ENCODE measurements at places on chromosomes 3 and 15.

DNA sequence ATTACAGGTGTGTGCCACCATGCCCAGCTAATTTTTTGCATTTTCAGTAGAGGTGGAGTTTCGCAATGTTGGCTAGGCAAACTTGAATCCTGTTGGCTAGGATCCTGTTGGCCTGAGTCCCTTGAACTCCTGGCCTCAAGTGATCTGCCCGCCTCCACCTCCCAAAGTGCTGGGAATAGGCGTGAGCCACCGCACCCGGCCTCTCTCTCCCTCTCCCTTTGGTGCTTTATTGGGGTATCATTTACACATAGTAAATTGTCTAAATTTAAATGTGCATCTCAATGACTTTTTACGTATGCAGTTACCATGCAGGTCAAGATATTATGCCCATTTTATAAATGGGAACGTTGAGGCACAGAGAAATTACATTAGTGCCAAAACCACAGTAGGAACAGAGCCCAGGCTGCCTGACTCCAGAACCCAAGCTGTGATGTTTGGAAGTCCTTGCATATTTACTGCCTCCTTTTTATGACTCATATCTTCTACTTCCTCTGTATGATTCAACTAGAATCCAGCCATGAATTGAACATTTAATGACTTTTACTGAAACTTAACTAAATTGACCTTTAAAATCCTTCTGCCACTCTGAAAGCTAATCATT is 34.0 kb upstream of the RPP14 start:
- no peak for DNase-seq

- no peak for DNase-seq
Observed at GRCh38 chr15:76625267-76625666, 279.9 kb downstream of the SCAPER start.

GRCh38 chr3:9180764-9181117 is 68.7 kb downstream of the SRGAP3 start:
- DNase-seq = no peak

DNA sequence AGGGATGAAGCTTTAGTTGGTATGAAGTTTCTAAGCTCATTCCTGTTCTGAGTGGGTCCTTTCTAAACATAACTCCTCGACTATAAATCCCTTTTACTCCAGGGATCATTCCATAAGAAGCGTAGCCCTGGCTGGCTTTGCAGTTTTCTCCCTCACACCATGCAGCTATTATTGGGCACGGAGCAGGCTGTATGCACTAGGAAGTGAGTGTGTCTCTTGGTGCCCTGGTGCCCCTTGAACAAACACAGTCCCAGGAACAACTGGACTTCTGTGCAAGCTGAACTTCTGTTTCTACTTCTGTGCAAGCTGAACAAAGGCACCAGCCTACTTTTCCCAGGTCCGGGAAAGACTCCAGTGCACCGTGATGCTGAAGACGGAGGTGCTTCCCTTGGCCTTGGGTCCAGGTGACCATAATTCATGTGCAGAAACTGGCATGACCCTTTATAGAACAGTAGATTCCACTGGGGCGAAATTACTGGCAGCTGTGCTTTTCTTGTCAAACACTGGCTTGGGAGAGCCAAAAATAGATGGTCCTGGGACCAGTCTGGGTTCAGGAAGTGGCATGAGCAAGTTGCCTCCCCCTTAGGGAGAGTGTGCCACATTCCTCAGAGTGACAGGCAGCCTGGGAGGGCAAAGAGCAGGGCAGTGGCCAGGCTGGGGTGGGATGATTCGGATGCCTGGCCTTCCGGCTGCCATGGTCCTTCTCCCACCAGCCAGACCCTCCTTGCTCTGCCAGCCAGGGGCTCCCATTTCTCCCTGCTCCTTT is 127.2 kb downstream of the SLCO3A1 start:
- no peak for DNase-seq

DNA sequence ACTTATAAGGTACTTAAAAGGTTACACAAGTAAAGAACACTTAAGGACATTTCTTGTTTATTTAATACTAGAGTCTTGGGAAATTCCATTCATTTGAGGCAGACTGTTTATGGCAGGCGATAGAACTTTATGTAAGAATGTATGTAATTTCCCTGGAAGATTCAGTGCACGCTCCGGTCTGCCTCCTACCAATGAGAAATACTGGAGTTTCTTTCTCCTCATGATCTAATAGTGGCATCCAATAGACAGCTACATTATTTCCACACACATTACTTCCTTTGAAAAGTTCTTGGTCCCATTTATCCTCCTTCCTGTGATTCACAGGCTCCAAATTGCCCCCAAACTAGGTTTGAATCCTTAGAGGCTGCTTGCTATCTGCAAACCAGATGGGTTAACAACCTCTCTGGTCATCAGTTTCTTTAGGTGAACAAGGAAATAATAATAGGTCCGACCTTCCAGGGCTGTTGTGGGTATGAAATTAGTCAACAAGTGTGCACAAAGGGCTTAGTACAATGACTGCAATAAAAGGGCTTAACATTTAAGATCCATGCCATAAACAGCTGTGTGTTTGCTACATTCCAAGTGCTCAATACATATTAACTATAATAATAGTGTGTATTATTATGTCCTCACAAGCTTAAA is 30.7 kb downstream of the EIF4E3 start:
- no peak for DNase-seq

GRCh38 chr15:73987681-73988444 is 4.2 kb downstream of the STOML1 start:
- DNase-seq = no peak
